Activated CD8-positive, alpha-beta T cell treated with anti-CD3 and anti-CD28 coated beads, Interleukin-2, amount 10 ng/mL, durations not matched to agents 7 days and 5 days (primary cell): ENCODE measurements at places on chromosomes 12 and 14. TPM values are rescaled to one million over a fixed set of nuclear protein-coding genes. Genes with fewer than 3 reads are reported as not detected.

Gene TBX5
- total RNA-seq = not detected

Gene RASAL1
- 0.26 TPM for total RNA-seq

Gene SNRPF
- total RNA-seq = 40.9 TPM

Gene SYCP3
- 2.0 TPM for total RNA-seq

Gene ULK1
- 20.6 TPM for total RNA-seq

Gene DTX1
- total RNA-seq = not detected

Gene TMED10
- 188 TPM for total RNA-seq

Gene LGMN
- 0.76 TPM for total RNA-seq

Gene IL26
- not detected for total RNA-seq

Gene ASPG
- not detected for total RNA-seq
